B cell (primary cell): ENCODE measurements at places on chromosomes 5 and 9. TPM values are rescaled to one million over a fixed set of nuclear protein-coding genes. Genes with fewer than 3 reads are reported as not detected.

DNA sequence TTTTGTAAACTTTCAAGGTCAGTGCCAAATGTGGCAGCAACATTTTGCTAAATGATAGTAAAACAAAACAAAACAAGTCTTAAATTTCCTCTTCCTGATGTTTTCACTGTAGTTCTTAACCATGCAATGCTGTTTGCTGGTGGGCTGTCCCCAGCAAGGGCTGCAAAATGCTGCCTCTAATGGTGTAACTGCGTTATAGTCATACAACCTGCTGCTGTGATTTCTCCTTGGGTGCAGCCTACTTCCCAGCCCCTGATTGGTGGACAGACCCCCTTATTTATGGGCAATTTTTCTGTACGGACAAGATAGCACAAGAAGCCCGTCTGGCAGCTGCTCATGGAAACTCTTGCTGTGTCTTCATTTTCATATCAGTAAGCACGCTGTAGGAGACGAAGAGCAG lies 26.6 kb upstream of the PIP5K1B start:
- H3K27ac ChIP-seq, result no peak overlapping the region
- H3K27me3 ChIP-seq, result no peaks in the 10 kb centered on the region
- peaks cover 22% of the 10 kb centered on the region for H3K4me1 ChIP-seq
- H3K36me3 ChIP-seq, result no peaks in the 10 kb centered on the region
- H3K4me3 ChIP-seq, result no peak overlapping the region

GRCh38 chr9:91106415-91107081 lies 255.2 kb downstream of the AUH start:
- H3K27me3 ChIP-seq, result no peaks in the 10 kb centered on the region
- H3K4me3 ChIP-seq, result no peak overlapping the region
- H3K27ac ChIP-seq, result no peak overlapping the region

THBS4 gene
- 0.57 and 0.80 TPM in 2 replicates for total RNA-seq

MBLAC2 gene
- total RNA-seq, result 11.5 and 13.3 TPM in 2 replicates
